G401 (cell line): ENCODE measurements at places on chromosomes 7 and 10. TPM values are rescaled to one million over a fixed set of nuclear protein-coding genes. Genes with fewer than 3 reads are reported as not detected.

Gene NUTM2B
- total RNA-seq: 0.61 and 0.68 TPM in 2 replicates

Gene ADCYAP1R1
- total RNA-seq: not detected in 2 replicates

Gene EGR2
- not detected in 2 replicates for total RNA-seq

DNA sequence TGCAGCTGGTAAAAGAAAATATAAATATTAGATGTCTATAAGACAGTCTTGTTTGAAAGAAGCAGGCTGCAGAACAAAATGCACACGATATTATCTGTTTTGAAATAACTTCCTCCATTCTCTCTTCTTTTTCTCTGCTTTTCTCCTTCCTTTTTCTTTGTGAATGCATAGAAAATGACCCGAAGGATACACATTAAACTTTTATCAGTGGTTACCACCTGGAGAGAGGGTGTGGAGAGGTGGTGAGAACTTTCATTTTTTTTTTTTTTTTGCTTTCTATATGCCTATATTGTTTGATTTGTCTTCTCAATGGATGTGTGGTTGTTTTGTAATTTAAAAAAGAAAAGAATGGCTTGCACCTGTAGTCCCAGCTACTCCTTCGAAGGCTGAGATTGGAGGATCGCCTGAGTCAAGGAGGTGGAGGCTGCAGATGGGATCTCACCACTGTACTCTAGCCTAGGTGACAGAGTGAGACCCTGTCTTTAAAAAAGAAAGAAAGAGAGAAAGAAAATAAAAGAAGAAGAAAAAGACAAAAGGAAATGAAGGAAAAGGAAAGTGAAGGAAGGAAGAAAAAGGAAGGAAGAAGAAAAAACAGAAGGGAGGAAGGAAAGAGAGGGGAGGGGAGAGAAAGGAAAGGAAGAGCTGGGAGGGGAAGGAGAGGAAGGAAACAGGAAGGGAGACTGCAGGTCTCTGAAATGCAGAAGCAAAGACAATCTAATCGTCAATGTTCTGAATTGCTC lies 64.4 kb downstream of the SAMD9 start:
- no peak for DNase-seq

- no peak for DNase-seq
Measured at GRCh38 chr7:51545131-51545530, 228.5 kb upstream of the COBL start.

Gene FAM13C
- total RNA-seq: not detected in 2 replicates

DNA sequence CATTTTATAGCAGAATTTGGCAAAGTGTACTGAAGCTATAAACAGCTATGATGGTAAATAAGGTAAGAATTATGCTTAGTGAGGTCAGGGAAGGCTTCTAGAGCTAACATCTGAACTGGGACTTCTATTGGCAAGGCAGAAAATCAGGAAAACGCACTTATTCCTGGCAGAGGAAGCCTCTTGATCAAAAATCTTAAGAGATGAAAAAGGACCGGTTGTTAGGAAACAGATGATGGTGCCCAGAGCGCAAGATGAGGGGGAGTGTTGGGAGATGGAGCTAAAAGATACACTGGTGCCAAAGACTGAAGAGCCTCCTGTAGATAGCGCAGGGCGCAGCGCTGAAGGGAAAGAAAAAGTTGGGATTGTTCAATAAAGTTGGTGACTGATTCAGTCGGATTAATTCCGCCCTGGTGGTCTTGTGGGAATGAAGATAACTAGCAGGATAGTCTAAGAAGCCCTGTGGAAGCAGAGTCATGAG lies 550 bp upstream of the CALU start:
- DNase-seq: no peak

DNA sequence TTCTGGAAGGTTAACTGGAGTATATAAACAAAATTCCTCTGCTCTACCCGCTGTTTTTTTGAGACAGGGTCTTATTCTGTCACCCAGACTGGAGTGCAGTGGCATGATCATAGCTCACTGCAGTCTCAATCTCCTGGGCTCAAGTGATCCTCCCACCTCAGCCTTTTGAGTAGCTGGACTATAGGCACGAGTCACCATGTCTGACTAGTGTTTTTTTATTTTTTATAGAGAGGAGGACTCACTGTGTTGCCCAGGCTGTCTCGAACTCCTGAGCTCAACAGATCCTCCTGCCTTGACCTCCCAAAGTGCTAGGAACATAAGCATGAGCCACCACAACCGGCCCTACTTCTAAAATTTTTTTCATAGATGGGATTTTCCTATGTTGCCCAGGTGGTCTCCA lies 2.2 kb downstream of the RAB18 start:
- no peak for DNase-seq

GRCh38 chr7:82390936-82391335 lies 52.6 kb downstream of the CACNA2D1 start:
- no peak for DNase-seq

DNA sequence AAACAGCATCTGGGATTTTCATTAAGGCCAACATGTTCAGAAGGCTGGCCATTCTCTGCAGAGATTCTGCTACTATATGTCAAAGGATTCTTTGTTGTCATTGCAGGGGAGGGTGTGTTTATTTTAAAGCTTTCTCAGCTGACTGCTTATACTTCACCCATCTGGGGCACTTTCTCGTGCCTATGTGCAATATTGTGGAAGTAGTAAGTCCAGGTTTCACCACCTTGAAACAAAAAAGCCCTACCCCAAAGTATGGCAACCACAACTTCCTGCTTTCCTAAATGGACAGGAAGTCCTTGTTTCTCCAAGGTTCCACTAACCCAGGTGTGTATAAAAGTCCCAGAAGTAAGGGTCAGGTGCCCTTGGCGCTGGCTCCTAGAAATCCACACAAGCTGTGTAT lies 58.7 kb upstream of the COL1A2 start:
- no peak for DNase-seq

GRCh38 chr7:66687186-66687585 lies 53.3 kb upstream of the RABGEF1 start:
- DNase-seq: no peak

GRCh38 chr10:69065406-69066361 lies 22.2 kb upstream of the SRGN start:
- DNase-seq: no peak

DNA sequence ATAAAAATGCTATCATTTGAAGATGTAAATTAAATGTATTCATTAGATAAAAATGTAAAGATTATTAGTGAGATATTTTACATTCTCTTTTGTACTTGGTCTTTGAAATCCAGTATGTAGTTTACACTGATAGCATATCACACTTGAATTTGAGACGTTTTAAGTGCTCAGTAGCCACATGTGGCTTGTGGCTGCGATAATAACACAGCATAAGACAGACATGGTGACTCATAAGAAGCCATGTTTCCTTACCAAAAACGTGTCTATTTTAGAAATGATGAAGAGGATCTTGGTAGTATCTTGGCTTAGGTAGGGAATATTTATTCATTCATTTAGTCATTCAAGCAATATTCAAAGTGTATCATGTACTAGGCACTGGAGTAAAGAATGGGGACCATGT lies 149.3 kb downstream of the POU6F2 start:
- no peak for DNase-seq

- DNase-seq: no peak
Measured at GRCh38 chr10:94264085-94264484, 98.7 kb downstream of the NOC3L start.
